ENCODE measurements at places on chromosomes 4 and X. TPM values are rescaled to one million over a fixed set of nuclear protein-coding genes. Genes with fewer than 3 reads are reported as not detected.

TMEM255A gene
- total RNA-seq: 0.05 TPM

NEUROG2 gene
- not detected for total RNA-seq

TMPRSS11A gene
- not detected for total RNA-seq

SPANXN1 gene
- not detected for total RNA-seq

PAGE5 gene
- not detected for total RNA-seq

GRCh38 chr4:48944252-48944651, 37.7 kb upstream of the OCIAD2 start:
- no peak for DNase-seq

DNA sequence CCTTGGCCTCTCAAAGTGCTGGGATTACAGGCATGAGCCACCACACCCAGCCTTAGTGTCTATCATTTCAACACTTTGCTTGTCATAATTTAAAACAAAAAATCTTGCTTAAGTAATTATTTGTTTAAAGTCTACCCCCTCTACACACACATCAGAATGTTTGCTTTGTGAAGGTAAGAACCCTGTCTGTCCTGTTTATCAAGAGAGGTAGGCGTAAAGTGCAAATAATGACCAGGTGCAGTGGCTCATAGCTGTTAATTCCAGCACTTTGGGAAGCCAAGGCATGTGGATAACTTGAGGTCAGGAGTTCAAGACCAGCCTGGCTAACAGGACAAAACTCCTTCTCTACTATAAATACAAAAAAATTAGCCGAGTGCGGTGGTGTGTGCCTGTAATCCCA, 326.7 kb upstream of the CLNK start:
- no peak for DNase-seq

MUC7 gene
- total RNA-seq: not detected

ENOX2 gene
- total RNA-seq: 14.8 TPM

DNA sequence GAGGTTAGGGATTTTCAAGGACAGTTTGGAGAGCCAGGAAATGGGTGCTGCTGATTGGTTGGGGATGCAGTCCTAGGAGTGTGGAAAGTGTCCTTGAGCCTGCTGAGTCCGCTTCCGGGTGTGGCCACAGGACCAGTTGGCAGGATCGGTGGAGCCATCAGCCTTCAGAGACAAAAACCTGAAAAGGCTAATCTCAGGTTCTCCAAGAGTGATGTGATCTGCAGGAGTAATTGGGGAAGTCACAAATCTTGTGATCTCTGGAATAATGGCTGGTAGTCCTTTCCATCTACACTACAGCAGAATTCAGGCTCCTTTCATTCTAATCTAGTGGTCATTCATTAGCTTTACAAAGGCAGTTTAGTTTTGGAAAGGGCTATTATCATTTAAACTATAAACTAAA, 55.9 kb upstream of the BMP2K start:
- no peak for DNase-seq

GRCh38 chr4:48853604-48854394, 22.9 kb downstream of the OCIAD1 start:
- DNase-seq: no peak

DNA sequence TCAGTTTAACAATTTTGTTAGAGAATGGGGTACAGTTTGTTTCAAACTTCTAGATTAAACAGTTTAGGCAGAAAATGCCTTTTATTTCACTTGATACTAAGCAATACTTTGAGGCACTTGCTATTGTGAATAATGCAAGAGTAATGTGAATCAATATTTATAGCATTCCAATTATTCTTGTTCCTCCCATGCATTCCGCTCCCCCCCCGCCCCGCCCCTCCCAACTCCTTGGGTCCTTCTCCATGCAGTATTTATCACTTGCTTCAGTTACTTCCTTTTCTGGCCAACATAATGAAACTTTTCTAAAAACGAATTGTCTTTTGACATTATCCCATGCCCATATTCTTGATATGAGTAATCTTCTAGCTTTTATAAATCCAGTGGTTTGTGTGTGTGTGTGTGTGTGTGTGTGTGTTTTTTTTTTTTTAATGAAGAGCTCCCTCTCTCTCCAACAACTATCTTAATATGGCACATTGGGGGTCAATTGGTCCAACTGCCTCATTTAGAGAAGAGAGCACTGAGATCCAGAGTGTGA, 1.6 kb downstream of the BANK1 start:
- DNase-seq: no peak

ARHGAP6 gene
- total RNA-seq: 1.7 TPM

CENPE gene
- total RNA-seq: 8.1 TPM

DNA sequence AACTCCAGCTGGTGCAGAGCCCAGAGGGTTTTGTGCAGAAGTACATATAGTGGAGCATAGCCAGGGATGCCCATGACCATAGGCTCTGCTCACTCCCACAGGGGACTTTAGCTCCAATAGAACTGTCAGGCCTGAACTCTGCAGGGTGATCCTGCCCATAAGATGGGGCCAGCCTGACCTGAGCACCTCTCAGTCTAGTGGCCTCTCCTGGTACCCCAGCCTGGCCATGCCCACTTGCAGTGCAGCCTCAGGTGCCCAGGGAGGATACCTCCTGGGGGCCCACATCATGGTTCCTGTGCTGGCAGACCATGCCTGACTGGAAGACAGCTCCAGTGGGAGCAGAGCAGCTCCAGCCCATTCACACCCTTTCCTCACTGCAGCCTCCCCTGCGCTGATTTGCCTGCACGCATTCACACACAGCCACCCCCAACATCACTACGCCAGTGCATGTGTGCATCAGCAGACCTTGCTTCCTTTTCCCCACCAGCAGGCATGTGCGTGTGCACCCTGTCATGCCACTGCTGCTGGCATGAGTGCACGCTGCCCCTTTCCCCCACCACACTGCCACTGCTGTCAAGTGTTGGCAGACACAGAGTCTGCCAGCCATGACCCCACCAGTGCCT, 53.0 kb upstream of the MMAA start:
- no peak for DNase-seq

NUDT11 gene
- 6.9 TPM for total RNA-seq

DNA sequence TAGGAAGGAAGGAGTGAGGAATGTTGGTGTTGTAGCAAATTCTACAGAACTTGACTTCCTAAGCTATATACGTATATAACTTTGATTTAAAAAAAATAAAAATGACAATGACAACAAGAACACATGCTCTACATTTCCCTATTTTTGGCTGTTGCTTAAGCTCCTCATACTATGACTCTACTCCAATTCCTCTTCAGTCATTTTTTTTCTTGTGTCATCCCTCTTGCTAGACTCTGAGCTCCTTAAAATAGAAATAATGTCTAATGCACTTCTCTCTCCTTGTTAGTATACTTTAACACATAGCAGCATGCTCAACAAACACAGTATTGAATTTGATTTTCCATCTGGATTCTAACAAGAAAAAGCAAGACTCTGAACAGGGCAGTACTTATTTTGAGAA, 144.0 kb downstream of the HDX start:
- no peak for DNase-seq

XKRX gene
- 0.23 TPM for total RNA-seq

DNA sequence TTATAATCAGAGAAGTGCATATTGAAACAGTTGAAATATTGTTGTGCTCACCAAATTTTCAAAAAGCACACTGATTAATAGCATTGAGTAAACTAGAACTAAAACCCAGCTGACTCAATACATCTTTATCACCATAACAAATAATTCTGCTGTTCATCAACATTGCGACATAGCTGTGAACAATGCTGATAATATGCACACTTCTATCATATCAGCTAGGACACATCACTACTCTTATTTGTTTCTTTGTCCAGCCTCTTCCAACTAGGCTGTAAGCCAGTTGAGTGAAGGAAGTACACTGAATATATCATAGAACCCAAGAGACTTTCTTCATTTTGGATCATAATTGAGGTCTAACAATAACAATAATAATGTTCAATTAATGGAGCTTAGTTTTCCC, 349.7 kb downstream of the IQCM start:
- no peak for DNase-seq

DNA sequence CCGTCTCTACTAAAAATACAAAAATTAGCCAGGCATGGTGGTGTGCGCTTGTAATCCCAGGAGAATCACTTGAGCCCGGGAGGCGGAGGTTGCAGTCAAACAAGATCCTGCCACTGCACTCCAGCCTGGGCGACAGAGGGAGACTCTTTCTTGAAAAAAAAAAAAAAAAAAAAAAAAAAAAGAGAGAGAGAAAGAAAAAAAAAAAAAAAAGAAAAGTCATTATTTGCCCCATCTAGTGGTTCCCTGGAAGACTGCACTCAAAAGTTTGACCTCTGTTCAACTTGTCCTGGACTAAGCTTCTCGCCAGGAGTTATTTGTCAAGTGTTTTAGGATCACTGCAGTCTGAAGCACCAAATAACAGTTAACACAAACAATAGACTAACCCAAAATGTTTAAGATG, 45.3 kb upstream of the KCTD8 start:
- no peak for DNase-seq

GRCh38 chrX:153226344-153227185, 47.5 kb downstream of the MAGEA1 start:
- DNase-seq: no peak

POU4F2 gene
- not detected for total RNA-seq

RBM46 gene
- not detected for total RNA-seq

SYNPO2 gene
- 0.53 TPM for total RNA-seq

DNA sequence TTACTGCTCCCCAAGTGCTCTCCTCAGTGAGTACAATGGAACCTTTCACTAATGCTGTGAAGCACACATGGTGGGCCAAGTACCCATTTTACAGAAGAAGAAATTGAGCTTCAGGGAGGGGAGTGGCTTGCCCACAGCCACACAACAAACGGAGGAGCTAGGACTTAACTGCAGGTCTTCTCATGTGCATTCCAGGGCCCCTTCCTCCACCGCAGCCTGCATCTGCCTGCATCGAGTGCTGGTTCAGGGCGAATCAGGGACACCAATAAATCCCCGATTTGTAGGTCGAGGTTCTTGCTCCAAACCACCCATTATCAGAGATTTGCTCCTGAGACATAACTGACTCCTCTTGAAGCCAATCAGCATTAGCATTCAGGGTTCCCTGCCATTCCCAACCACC, 100.9 kb downstream of the MAMLD1 start:
- no peak for DNase-seq

GRCh38 chr4:8468746-8469535, 28.4 kb downstream of the TRMT44 start:
- DNase-seq: no peak

GRCh38 chr4:125727931-125728330, 413.2 kb downstream of the FAT4 start:
- DNase-seq: no peak

GRCh38 chrX:20547611-20548051, 280.9 kb upstream of the RPS6KA3 start:
- DNase-seq: no peak

DNA sequence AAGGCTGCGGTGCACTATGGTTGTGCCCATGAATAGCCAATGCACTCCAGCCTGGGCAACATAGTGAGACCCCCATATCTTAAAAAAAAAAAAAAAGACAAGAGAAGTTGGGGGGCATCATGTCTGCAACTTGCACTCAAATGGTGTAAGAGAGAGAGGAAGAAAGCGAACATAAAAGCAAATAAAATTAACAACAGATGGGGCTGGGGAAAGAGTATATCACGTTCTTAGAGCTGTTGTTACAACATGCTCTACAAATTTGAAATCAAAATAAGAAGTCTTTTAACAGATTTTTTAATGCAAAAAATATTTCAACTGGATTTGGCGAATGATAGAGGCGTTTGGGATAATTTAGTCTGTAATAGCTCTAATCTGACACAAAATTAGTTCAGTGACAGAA, 144.9 kb downstream of the FNIP2 start:
- DNase-seq: no peak

DNA sequence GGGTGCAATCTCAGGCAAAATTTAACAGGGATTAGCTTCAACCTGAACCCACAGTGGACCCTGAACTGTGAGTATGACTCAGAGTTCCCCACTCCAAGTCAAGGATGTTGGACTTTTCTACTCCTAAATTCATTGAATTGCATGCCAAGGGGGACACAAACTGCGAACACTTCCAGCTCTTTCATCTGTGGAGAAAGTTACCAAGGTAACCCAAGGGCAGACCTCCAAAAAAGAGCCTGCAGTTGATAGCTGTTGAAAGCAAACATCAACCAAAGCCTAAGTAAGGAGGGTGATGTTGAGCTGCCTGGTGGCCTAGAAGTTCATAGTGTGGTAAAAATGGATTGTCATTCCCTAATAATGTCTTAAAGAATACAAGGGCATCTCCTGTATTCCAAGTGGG, 1242.9 kb downstream of the C4orf33 start:
- no peak for DNase-seq

DNA sequence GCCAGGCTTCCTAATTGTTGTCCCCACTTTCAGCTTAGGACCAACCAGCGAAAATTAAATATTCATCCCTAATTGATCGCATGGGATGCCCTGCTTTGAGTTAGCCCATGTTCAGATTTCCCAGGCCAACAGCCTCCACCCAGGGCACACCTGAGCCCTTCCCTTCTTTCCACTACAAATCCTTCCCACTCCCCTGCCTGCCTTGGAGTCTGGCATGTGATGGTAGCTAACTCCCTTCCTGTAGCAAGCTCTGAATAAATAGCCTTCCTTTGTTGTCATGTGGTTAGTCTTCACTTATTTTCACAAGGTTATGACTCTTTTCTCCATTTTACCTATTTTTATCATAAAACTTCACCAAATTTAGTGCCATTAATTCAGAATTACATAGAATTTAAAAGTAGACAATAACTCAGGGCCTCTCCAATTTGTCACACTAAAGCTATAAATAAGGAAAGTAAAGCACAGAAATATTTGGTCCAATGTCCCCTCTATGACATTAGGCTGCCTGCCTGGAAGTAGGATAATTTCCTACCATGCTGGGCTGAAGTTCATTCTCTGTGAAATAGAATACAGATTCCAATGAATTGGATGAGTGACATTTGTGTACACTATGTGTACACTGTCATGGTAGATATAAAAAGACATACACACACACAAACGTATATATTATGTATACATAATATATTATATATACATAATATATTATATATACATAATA, 166.4 kb upstream of the CPEB2 start:
- DNase-seq: no peak

- DNase-seq: no peak
Observed at GRCh38 chrX:144006811-144007210, 122.9 kb downstream of the UBE2NL start.

DNA sequence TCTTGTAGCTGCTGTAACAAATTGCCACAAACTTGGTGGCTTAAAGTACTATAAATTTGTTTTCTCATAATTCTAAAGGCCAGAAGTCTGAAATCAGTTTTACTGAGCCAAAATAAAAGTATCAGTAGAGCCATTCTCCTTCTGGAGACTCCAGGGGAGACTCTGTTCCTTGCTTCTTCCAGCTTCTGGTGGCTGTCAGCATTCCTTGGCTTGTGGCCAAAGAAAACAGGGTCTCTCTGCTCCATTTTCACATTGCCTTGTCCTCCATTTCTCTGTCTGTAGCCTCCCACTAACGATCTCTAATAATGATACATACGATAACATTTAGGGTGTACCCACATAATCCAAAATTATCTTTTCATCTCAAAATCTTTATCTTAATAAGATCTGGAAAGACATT, 200.4 kb downstream of the MAB21L2 start:
- DNase-seq: peak; percentile 14

- DNase-seq: peak; percentile 10
Observed at GRCh38 chrX:96729053-96729452, 44.4 kb downstream of the DIAPH2 start.

- DNase-seq: no peak
Observed at GRCh38 chrX:13050151-13050550, 5.7 kb upstream of the FAM9C start.
